ENCODE measurements at places on chromosomes 7 and 10. TPM values are rescaled to one million over a fixed set of nuclear protein-coding genes. Genes with fewer than 3 reads are reported as not detected.

GRCh38 chr7:113283861-113284260, 165.5 kb upstream of the SMIM30 start:
- no peak for DNase-seq

DNA sequence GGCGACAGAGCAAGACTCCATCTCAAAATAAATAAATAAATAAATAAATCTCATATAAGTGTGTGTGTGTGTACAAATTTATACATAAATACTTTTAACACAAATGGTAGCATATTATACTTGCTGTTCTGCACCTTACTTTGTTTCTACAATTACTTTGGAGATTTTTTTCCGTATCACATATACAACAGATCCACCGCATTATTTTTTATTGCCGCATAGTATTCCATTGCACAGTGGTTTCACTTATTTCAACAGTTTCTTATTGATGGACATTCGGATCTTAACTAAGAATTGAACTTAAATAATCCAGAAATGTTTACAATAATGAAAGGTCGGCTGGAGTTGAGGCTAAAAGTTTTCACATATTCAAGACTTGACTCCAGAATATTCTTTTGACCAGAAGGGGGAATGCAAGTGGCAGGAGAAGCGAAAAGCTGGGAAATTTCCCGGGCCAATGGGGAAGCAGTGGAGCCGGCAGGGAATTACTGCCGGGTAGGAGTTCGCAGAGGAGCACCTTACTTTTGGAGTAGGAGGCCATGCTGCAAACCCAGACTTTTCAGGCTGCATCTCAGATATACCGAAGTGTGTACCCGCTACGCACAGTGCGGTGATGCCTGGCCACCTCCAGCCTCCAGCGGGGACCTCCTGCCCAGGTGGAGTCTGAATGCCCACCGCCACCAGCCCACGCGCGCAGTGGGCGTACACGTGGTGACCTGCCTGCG, 415 bp upstream of the CNNM1 start:
- DNase-seq = peak; percentile 67

DNA sequence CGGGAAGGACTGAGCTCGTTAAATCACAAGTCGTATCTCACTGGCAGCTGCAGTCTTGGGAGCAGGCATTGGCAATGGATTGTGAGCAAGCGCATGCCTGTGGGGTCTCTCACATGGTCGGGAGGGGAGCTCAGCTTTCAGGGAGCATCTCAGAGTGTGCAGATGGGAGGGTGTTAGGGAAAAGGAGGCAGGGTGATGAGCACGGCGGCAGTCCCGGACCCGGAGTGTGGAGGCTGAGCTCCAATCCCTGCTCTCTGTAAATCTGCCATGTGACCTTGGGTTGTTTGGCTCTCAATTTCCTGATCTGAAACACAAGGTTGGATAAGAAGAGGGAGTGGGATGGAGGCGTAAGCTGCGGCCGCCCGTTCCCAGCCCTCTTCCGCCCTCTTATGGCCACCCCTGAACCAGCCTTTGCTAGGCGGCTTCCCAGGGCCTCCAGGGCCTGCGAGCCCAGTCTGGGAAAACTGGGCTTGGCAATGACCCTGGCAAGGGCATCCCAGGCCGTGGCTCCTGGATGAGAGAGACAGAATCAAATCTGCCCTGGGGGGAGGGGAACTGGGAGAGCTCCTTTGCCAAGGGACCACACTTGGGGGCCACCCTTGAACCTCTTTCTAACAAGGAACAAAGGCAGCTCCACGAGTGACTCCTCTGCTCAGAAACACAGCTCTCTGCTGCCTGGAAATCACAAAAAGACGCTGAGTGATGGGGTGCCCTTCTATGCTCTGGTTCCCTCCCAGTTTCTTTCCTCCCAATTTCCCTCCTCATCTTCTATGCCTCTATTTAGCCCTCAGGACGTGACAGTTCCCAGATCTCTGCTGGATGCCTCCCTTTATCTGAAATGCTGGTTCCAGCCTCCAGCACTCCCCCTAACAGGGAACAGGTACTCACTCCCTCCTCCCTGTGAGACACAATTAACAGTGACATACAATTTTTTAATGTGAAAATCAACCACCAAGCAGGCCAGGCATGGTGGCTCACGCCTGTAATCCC, 41.7 kb upstream of the LOXL4 start:
- peak; percentile 86 for DNase-seq

DNA sequence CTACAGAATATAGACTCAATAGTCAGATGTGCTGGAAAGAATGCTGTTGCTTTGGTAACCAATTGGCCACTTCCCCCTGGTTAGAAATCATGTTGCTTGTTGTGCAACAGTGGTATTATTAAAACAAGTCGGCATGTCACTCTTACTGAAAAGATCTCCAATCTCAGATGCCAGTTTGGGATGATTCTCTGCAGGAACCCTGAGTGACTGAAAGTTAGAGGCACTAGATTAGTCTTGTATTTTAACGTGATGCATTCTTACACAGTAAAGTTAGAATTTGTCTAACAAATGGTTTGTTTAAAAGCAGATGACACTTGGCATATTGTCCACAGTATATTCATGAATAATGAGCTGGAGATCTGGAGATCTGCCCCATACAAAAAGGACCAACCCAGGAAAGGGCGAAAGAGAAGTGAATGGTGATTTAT, 287.6 kb downstream of the TWIST1 start:
- no peak for DNase-seq

GRCh38 chr7:100371561-100372171, 1.6 kb upstream of the PILRA start:
- DNase-seq = no peak

- DNase-seq = no peak
Observed at GRCh38 chr10:58475322-58476277, 37.1 kb upstream of the BICC1 start.

DNA sequence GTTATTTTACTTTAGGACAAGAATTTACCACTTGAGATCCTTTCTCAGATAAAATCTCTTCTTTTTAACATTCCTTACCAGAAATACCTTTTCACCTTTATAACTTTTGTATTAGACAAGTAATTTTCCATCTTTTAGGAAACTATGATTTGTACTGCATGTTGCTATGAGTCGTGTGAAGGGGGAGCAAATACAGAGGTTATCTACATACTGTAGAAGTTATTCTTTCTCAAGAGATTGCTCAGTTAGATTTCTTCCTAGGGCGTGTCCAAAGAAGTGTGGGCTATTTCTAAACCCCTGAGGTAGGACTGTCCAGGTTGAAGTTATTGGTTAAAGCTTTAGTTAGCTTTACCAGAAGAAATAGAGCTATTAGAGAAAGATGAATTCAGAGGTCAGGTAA, 30.2 kb upstream of the ARHGAP12 start:
- no peak for DNase-seq

DNA sequence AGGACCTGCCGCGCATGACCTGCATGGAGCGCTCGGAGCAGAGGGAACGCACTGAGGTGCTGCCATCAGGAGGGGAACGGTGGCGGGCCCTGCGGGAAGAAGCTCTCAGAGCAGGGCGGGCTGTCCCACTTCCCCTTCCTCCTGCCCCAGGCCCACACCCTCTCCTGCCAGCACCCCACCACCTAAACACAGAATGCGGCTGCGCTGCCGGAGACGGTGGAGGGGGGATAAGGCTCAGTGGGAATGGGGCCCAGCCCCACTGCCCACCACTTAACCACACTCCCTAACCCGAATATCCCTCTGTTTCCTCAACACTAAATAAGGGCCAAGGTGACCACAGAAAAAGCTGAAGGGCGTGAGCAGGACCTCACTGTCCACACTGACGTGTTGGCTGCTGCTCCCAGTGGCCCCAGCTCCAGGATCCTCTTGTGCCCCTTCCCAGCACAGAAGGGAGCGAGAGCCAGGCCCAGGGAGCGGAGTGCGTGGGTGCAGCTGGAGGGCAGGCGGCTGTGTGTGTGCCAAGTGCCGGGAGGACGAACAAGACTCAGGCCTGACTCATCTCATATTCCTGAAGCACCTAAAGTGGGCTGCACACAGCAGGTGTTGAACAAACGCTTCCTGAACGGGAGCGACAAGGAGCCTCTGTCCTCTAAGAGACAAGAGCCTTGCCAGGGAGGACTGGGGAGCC, 116.8 kb downstream of the MAD1L1 start:
- DNase-seq = no peak

GRCh38 chr10:97173036-97173435, 12.7 kb downstream of the SLIT1 start:
- DNase-seq = no peak

DNA sequence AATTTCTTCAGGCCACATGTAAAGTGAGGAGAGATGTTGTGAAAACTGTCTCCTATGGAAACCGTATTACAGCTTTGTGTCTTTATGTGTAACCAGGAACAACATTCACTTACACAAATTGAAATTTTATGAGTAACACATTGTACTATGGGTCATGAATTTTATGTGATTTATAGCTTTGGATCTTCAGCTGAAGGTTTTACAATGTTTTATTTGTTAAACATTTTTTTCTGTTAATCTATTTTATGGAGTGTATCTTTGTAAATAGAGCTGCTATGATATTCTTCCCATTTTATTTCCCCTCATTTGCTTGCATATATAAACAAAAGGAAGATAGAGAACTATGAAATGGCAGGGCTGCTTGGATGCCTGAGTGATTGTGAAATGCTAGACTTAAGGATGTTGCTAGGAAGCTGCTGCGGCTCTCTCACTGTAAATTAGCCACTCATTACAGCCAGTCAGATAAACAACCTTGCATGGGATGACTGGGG, 104.5 kb upstream of the PCLO start:
- no peak for DNase-seq

DNA sequence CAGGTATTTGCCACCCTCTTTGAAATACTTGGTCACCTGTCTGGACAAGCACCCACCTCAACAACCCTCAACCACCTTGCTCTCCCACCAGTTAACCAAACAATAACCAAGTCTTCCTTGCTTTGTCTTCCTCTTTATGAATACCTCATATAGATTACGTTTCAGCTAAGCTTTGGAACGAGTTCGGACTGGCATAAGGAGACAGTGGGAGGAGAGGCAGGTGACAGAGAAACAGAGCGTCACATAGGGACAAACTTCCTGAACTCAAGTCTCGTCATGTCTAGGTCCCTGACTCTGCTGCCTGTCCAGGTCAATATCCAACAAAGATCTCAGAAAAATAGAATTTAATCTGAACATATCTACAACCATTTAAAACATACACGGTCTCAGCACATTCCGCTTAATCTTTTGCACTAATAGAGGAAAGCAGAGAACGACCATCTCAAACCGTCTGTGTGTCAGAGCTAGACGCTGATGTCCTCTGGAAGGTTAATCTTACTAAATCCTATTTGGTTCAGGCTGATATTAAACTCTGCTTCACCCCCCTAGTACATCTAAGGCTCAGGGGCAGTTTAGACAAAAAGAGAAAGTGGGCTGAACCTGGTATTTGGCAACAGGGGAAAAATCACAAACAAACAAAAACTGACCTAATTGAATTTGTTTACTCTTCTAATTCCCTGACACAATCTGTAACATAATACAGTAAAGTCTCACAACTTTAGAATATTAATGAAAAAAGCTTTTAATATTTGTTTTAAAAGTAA, 26.4 kb upstream of the SVOPL start:
- no peak for DNase-seq

GRCh38 chr10:126491476-126491875, 103.2 kb upstream of the ADAM12 start:
- no peak for DNase-seq

DNA sequence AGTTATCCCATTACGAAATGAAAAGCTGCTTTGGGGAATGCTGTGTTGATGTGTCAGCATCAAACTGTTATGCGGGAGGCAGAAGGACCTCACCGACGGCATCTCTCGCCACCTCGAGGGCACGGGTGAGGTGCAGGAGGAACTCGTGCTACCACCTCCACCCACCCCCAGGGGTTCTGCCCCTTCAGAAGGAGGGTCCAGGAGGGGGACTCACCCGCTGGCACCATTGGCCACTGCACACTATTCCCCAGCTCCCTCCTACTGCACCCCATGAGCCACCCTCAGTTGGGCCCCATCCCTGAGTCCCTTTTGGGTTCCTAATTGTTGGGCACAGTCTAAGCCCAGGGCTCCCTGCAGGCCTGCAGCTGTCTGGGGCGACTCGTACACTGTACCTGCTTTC, 236.6 kb downstream of the PTPRN2 start:
- peak; percentile 43 for DNase-seq

- no peak for DNase-seq
Observed at GRCh38 chr10:88992921-88993524, 2.4 kb downstream of the FAS start.

LOXL4 gene
- 15.8 TPM for total RNA-seq

MINPP1 gene
- total RNA-seq = 10.5 TPM

CH25H gene
- total RNA-seq = 2.1 TPM

All from sigmoid colon (tissue), 7 donors.